ENCODE measurements at places on chromosomes 5 and 9. TPM values are rescaled to one million over a fixed set of nuclear protein-coding genes. Genes with fewer than 3 reads are reported as not detected.

CTXN3 gene
- total RNA-seq = not detected

C9 gene
- total RNA-seq = 0.20 TPM

DOCK8 gene
- 1.6 TPM for total RNA-seq

WDR38 gene
- total RNA-seq = not detected

SLC36A3 gene
- total RNA-seq = not detected

PCDHAC2 gene
- 1.1 TPM for total RNA-seq

RLN1 gene
- total RNA-seq = 1.1 TPM

TIGD6 gene
- total RNA-seq = 7.7 TPM

GPR151 gene
- not detected for total RNA-seq

RAB3C gene
- total RNA-seq = not detected

Measured in renal cortical epithelial cell (primary cell).